GM19239 (cell line): ENCODE measurements at places on chromosomes 4 and X.

DNA sequence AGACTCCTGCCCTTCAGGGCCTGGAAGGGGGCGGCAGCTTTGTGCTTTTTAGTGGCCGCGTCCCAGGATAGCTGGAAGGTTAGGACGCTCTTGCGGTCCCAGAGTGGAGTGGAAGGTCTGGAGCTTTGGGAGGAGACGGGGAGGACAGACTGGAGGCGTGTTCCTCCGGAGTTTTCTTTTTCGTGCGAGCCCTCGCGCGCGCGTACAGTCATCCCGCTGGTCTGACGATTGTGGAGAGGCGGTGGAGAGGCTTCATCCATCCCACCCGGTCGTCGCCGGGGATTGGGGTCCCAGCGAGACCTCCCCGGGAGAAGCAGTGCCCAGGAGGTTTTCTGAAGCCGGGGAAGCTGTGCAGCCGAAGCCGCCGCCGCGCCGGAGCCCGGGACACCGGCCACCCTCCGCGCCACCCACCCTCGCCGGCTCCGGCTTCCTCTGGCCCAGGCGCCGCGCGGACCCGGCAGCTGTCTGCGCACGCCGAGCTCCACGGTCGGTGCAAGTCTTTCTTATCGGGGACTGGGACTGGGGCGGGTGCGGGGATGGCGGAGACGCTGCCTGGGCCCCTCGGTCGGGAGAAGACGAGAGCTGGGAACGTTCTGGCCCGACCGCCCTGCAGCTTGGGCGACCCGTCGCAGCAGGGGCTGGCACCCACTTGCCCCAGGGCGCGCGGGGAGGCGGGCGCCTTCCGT is at the start of gene EDNRA:
TSS of gene EDNRA (plus strand) at position 207 of the 686 bp plus-strand sequence. CDS start 4,585 bp downstream, outside the sequence.
- DNase-seq: no peak

- DNase-seq: no peak
These were observed at the start of gene PHEX for GRCh38 chrX:22032084-22032483. Gene PHEX, plus strand, starts transcription at chrX:22032325. Its CDS starts 681 bp downstream, at chrX:22033006.

- DNase-seq: peak; percentile 8
These were observed 17.8 kb downstream of the TRIM2 start for GRCh38 chr4:153221783-153222706.

- no peak for DNase-seq
These were observed 36.3 kb upstream of the AREG start for GRCh38 chr4:74408639-74409038.

DNA sequence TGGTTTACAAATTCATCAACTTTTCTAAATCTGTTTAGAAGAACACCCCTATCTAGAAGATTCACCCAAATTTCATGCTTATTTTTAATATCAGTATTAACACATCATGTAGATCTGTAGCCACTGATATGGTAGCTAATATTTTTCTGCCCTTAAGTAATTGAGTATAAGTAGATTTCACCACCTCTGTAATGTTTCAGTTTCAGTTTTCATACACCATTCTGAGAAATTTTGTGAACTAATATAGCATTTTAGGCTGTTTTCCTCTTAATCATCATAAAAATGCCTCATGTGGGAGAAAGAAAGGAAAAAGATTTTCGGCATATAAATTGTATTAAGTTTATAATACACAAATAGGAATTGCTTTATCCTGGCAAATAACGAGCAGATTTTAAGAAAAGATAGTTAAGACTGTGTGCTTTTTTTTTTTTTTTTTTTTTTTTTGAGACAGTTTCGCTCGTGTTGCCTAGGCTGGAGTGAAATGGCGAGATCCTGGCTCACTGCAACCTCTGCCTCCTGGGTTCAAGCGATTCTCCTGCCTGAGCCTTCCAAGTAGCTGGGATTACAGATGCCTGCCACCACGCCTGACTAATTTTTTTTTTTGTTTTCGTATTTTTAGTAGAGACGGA is 21.4 kb upstream of the RBPJ start:
- DNase-seq: no peak

DNA sequence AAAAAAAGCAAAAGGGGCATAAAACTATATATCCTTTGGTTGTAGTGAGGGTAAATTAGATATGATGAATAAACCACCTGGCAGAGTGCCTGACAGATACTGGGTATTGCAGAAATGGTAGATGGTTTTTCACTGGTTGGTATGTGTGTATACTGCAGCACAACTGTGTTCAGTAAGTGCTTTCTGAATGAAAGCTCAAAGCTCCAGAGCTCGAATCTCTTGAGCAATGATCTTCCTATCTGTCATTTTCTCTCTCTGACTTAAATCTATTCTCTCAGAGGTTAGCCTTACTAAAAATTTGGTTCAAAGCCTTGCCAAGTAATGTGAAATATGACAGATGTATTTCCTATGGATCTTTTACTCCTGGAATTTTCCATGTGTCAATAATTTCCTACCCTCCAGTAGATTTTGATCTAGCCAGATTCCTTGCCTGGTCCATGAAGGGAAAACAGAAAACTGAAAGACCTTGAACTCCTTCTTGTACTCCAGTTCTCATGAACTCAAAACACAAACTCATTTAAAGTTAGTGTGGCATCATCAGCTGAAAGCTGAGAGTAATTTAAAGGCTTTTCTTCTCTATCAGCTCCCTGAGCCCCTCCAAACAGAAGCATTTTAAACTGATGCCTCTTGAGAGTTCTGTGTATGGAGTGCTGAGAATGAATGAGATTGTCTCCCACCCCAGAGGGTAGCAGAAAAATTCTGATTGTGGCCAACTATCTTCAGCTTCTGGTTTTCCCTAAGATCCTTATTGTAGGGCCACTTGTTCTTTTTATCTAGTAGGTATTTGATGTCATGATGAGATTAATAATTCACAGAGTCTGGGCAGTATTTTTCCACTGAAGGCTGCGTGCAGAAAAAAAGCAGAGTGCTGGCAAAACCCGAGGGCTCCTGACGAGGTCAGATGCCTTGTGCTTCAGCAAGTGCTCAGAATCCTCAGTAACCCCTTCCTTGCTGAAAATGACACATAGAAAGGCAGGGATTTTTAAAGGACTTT is 363.4 kb upstream of the BOD1L1 start:
- no peak for DNase-seq

DNA sequence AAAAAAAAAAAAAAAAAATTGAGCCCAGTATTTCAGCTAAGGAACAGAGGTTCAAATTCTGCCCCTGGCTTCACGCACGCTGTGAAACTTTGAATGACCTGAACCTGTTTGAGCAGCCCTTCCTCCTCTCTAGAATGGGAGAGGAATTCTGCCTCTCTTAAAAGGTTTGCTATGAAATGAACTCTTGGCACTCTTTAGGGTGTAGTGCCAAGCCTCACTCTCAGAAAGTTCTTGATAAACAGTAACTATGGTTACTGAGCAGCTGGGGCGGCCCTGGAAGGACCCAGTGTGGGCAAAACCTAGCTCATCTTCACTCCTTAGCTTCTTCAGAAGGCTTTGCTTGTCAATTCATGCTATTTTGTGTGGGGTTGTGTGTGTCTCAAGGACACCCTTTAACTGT is 73.7 kb downstream of the GEMIN8 start:
- no peak for DNase-seq
